Daoy (cell line): ENCODE measurements at places on chromosomes 1 and 21. TPM values are rescaled to one million over a fixed set of nuclear protein-coding genes. Genes with fewer than 3 reads are reported as not detected.

Gene TMEM269
- total RNA-seq = 0.03 TPM in 1 of 2 replicates, not detected in the other

Gene MMP23B
- 0.17 TPM in 1 of 2 replicates, not detected in the other for total RNA-seq

Gene DAB1
- not detected in 2 replicates for total RNA-seq

Gene GPR157
- total RNA-seq = 2.0 and 3.2 TPM in 2 replicates

Gene FOXD3
- 0.12 and 3.4 TPM in 2 replicates for total RNA-seq

Gene GSTM2
- total RNA-seq = 0.42 and 1.0 TPM in 2 replicates

Gene PALMD
- 2.7 and 4.2 TPM in 2 replicates for total RNA-seq

Gene FHAD1
- 1.0 and 4.8 TPM in 2 replicates for total RNA-seq

Gene OR2AK2
- total RNA-seq = not detected in 2 replicates

Gene ACTRT2
- total RNA-seq = not detected in 2 replicates

Gene RGS18
- not detected in 2 replicates for total RNA-seq

Gene SLAMF8
- total RNA-seq = 0.18 and 0.63 TPM in 2 replicates

Gene ATF3
- total RNA-seq = 17.8 and 37.4 TPM in 2 replicates

Gene FUBP1
- 96.9 and 104 TPM in 2 replicates for total RNA-seq

Gene S100A16
- 131 and 135 TPM in 2 replicates for total RNA-seq

Gene CRP
- total RNA-seq = not detected in 2 replicates

Gene ARHGEF11
- total RNA-seq = 12.6 and 16.3 TPM in 2 replicates

Gene ZNF670
- total RNA-seq = 7.3 and 10.0 TPM in 2 replicates

Gene RGS8
- total RNA-seq = not detected in 2 replicates

Gene EPHA10
- not detected in 2 replicates for total RNA-seq

Gene CFAP126
- total RNA-seq = not detected in 2 replicates

Gene S100A6
- 428 and 491 TPM in 2 replicates for total RNA-seq

Gene CD247
- 0.63 and 1.5 TPM in 2 replicates for total RNA-seq

Gene KIAA1614
- 0.48 and 0.57 TPM in 2 replicates for total RNA-seq

Gene MMEL1
- not detected in 2 replicates for total RNA-seq

Gene CATSPERE
- 0.17 TPM in 1 of 2 replicates, not detected in the other for total RNA-seq

Gene RGS21
- not detected in 2 replicates for total RNA-seq

Gene HFM1
- total RNA-seq = 2.0 and 6.0 TPM in 2 replicates

Gene CELSR2
- total RNA-seq = 0.97 and 1.0 TPM in 2 replicates

Gene THEM5
- total RNA-seq = not detected in 2 replicates

Gene PIAS3
- total RNA-seq = 3.9 and 10.2 TPM in 2 replicates

Gene EFHD2
- total RNA-seq = 73.0 and 88.0 TPM in 2 replicates

Gene CYP4A11
- not detected in 2 replicates for total RNA-seq

Gene LZIC
- total RNA-seq = 41.3 and 55.6 TPM in 2 replicates

Gene FCRL1
- total RNA-seq = not detected in 2 replicates

Gene TLR5
- total RNA-seq = 0.77 and 1.1 TPM in 2 replicates

Gene NTNG1
- 3.2 and 3.4 TPM in 2 replicates for total RNA-seq

Gene SPOCD1
- total RNA-seq = 86.6 and 92.7 TPM in 2 replicates

Gene TMPRSS3
- 8.7 TPM in 1 of 2 replicates, not detected in the other for total RNA-seq

Gene LCE6A
- not detected in 2 replicates for total RNA-seq

Gene NCF2
- total RNA-seq = 19.7 and 26.2 TPM in 2 replicates

Gene PSRC1
- 87.5 and 129 TPM in 2 replicates for total RNA-seq

Gene KRTAP21-2
- total RNA-seq = 13.6 TPM in 1 of 2 replicates, not detected in the other

Gene HES3
- total RNA-seq = not detected in 2 replicates

Gene C1orf210
- not detected in 2 replicates for total RNA-seq

Gene GUCA2A
- total RNA-seq = not detected in 2 replicates

Gene MYCBP
- 56.9 and 60.0 TPM in 2 replicates for total RNA-seq

Gene WNT3A
- not detected in 2 replicates for total RNA-seq

Gene FAM167B
- total RNA-seq = not detected in 2 replicates

Gene GPR3
- 0.80 and 2.0 TPM in 2 replicates for total RNA-seq

Gene DNALI1
- 3.8 and 9.3 TPM in 2 replicates for total RNA-seq

Gene TMEM59
- total RNA-seq = 177 and 229 TPM in 2 replicates

Gene CCDC17
- total RNA-seq = 1.1 and 1.2 TPM in 2 replicates

Gene KLF17
- total RNA-seq = not detected in 2 replicates

Gene NEK2
- 97.8 and 151 TPM in 2 replicates for total RNA-seq

Gene CYP2J2
- total RNA-seq = 4.2 and 4.7 TPM in 2 replicates

Gene METTL25B
- 7.9 and 11.9 TPM in 2 replicates for total RNA-seq

Gene CAP1
- 451 and 461 TPM in 2 replicates for total RNA-seq
